Hematopoietic multipotent progenitor cell treated with erythropoietin and hydrocortisone succinate and interleukin-3 and kit ligand, for 17 days (in vitro differentiated cells): ENCODE measurements at places on chromosomes 2 and 18.

DNA sequence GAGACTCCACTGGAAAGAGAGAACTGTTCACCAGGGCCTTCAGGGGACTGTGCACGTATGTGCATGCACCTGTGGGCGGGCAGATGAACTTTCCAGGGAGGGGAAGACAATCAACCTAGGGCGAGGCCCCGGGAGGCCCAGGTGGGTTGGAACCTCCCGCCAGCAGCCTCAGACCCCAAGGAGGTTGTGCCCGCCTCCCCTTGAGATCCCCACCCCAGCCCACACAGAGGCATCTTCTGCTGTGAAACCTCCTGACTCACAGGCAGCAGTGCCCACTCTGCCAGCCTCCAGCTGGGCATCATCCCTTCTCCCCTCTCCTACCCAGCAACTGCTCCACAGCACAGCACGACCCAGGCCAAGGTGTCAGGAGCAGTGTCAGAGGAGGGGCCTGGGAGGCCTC lies 54.4 kb downstream of the FAM178B start:
- no peak for DNase-seq

GRCh38 chr2:48415836-48416515 lies 114.0 kb upstream of the STON1 start:
- no peak for DNase-seq

GRCh38 chr2:58019229-58019628 lies 27.4 kb upstream of the VRK2 start:
- DNase-seq: no peak

GRCh38 chr2:66853585-66853984 lies 418.7 kb downstream of the MEIS1 start:
- DNase-seq: no peak

- DNase-seq: no peak
Measured at GRCh38 chr18:4040391-4041092, 414.6 kb downstream of the DLGAP1 start.

DNA sequence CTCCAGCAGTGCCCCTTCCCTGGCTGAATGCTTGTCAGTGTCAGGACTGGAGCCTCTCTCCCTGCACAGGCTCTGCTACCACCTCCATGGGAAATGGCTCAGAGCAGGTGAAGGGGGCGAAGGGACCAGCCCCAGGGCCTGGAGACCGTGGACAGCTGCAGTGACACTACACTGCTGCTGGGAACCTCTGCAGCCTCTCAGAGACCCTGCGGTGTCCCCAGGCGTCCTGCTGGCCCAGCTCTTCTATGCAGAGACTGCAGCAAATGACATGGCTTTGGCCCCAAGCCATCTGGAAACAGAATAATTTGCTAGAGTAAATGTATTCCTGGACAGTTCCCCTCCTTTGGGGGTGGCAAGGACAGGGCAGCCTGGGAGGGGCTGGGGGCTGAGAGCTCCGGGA lies 53.2 kb downstream of the CIB4 start:
- DNase-seq: no peak

GRCh38 chr2:145984580-145984979 lies 1464.7 kb upstream of the ZEB2 start:
- no peak for DNase-seq

DNA sequence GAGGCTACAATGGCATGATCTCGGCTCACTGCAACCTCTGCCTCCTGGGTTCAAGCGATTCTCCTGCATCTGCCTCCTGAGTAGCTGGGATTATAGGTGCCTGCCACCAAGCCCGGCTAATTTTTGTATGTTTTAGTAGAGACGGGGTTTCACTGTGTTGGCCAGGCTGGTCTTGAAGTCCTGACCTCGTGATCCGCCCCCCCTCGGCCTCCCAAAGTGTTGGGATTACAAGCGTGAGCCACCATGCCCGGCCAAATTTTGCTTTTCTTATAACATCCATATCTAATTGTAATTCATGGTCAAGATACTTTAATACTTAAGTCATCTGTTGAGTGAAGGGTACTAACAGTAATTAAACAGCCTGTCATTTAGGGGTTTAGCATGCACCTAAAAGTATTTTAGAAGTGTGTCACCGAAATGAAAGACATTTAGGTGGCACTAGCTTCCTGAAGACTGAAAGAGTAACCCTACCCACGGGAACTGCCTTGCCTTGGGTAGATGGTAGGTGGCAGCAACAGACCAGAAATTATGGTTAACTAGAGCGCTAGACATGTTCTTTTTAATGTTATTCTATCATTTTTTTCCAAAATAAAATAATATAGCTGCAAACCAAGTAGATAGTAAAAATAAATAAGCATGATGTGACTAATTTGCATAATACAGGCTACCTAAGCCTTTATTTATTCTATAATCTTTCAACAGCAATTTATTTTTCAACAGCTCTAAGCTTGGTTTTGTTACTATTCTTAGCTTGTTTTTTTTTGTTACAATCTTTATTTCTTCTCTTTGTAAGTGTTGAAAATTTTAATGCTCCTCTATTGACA lies 8.6 kb upstream of the ACYP2 start:
- peak; percentile 77 for DNase-seq

DNA sequence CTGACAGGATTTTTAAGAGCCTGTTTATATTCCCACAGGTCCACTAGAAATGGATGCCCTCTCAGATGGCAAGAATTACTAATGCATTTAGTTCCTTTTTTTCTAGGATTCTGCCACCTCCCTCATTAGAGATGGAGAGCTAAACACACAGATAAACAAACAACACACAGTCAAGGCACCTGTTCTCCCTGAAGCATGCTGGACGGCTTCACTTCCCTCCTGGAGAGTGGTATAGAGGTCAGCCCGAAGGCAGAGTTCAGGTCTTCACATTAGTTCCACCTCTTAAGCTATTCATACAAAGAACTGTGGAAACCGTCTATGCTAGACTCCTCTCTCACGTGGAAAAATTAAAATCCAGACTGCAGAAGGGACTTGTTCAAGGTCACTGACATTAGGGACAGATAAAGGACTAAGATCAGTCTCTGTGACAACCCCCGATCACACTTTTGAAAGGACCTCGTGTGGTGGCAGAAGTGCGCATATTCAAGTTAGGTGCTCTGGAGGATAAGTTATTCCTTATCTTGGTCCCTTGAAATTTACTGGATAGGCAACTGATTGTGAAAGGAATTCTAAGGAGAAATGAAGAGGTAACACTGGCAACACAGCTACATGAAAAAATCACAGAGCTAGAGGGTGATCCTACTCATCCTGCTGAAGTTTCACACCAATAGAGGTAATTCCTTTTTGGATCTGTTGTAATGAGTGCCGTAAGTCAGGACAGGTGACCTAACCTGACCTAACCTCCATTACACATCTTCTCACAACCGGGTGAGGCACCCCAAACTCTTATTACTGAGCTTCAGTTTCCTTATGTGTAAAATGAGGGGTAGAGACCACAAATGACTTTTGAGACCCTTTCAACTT lies 75.1 kb downstream of the SPRED2 start:
- no peak for DNase-seq

DNA sequence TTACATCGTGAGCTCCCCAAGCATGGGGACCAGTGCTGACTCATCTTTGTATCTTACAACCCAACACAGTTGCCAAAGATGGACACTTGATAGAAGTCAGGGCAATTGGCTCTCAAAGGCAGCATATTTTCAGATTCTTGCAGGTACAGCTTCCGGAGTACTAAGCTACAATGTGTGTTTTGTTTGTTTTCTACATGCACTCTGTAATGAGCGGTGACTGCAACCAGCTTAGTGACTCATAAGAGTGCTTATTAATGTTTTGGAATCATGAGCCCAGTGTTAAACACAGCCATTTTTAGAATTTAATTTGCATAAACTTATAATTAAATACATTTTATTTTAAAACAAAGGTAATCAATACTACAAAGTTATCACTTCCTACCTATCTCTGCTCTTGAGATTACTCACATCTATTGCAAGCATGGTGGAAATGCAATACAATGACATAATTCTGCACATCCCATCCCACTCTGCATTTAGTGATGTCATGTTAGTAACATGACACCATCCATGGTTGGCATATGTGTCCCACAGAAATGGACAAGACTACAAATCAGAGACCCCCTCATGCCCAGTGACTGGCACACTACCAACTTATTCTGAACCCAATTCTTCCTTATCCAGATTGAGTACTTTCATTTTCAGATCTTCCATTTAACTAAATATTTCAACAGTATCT lies 399.8 kb upstream of the ST6GAL2 start:
- DNase-seq: no peak

- DNase-seq: no peak
Measured at GRCh38 chr2:189178054-189178453, 1.5 kb downstream of the COL5A2 start.

DNA sequence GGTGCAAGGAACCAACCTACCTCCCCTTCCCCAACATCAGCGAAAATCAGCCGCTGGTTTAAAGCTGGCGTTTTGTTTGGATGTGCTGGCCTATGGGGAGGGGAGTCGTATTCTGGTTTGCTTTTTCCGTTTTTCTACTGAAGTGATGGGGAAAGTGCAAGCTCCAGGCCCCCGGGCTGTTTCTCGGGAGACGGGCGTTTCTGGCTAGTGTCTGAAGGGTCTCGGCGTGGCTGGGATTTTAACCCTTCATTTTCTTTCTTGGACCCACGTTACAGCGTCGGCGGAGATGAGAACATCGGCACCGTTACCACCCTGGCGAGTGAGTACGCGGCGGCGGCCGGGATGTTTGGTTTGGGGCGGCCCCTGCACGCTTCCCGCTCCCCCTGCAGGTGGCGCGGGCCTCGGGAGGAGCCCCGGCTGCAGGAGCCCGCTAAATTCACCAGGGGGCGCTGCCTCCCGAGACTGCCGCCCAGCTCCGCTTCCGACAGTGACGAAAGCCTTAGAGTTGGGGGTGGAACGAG lies 70.7 kb downstream of the PLB1 start:
- peak; percentile 76 for DNase-seq

DNA sequence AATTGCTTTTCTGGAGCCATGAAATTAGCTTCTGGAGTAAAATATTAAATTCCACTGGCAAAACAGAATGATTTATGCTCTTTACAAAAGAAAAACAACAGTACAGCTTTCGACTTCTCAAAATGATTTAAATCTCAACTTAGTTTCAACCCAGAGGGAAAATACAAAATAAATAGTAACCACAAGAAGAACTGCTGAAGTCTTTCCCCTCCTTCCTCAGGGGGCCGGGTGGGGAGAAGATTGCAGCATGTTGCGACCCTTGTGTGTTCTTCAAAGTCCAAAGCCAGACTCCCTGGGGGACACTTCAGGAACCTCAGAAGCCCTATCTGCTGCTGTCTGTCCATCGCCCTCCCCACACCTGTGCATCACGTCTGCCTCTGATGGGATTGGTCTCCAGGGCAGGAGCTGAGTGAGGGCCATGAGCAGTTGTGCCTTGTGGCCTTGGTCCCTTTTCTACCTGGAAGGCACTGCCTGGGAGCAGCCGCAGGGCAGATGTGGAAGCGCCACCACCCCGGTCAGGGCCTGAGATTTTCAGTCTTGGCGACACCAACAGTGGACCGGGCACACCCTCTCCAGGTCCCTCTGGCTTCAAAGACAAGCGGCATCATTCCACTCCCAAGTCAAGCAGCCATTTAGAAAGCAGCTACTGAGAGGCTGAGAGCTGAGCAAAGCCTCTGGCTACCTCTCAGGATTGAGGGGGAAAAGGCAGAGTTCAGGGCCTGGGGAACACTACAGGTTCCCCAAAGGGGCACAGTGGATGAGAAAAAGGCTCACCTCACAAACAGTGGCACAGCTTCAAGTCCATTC lies 210.1 kb upstream of the RAB6C start:
- DNase-seq: no peak

- DNase-seq: no peak
Measured at GRCh38 chr2:220708366-220708765, 863.7 kb downstream of the EPHA4 start.

DNA sequence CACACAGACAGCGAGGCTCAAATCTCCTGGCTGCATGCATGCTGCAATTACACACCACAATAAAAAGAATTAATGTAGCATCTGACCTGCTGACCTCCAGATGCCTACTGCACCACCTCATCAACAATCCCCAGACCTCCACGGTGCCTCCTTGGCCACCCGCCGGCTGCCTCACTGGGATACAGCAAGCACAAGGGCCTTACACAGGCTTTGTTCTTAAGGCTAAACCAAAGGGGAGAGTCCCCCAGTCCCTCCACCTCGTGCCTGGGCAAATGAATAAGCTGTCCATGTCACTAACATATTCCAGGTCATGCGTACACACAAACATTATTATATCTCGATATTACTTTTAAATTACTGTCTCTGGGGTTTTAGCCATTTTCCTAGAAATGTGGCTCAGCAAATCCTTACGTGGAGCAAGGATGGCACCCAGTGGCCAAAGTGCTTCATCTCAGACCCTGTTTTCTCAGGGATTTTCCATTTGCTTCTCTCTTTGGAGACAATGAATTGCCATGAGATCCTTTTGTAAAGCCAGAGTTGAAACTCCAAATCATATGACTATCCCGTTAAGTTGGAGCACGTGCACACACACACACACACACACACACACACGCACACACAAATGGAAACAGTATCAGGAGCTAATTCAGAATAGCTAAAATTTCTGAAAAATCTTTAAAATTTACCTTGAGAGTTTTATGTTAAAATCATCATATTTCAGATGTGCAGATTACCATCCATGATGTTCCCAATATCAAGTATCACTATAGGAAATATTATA lies 313.8 kb downstream of the PDE11A start:
- DNase-seq: no peak

DNA sequence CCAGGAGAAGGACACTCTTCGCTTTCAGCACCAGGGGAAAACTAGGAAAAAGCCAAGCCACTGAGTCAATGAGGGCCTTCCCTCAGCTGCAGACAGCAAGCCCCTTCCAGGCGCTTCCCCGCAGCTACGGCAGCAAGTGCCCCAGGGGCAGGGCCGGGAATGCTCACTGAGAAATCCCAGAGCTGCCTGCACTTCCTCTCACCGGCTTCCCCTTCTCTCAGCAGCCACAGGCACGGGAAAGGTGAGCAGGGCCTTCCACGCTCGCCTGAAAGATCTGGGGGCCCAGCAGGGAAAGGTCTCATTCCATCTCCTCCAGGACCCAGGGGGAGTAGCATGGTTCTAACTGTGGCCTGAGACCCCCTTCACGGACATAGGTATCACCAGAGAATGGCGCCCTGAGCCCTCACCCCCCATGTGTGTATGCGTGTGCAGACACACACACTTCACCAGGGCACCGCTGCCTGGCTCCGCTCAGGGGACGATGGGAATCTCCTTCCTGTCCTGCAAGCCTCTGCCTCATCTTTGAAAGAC lies 29.6 kb upstream of the FOSL2 start:
- no peak for DNase-seq
